Occipital lobe (tissue), 3 donors: ENCODE measurements at places on chromosomes 2 and 18.

GRCh38 chr2:150485871-150486538 lies 1.5 kb downstream of the RND3 start:
- peak; percentile 26 for DNase-seq

GRCh38 chr18:38923126-38923525 lies 1357.5 kb upstream of the CELF4 start:
- DNase-seq: no peak

- DNase-seq: no peak
These were observed 11.0 kb downstream of the EIF5B start for GRCh38 chr2:99348173-99348572.

DNA sequence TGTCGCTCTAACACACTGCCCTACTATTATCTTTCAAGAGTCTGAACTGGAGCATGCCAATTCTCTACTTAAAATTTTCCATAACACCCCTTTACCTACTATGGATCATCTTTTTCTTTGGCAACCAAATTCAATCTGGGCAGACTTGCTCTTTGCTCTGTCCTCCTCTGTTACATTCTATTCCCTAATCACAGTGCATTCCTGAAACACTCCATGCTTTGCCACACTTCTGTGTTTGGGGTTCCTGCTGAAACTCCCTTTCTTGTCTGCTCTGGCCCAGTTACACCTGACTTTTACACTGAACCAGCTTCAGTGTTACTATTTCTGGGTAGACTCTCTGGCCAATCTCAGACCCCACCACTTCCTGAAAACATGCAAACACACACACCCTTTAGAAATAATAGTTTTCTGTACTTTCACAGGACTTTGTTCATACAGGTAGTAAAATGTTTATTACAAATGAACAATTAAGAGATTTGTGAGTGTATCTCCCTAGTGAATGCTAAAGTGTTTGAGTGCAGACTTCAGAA lies 119.9 kb upstream of the DCC start:
- no peak for DNase-seq

GRCh38 chr2:156837635-156838370 lies 401.6 kb downstream of the GPD2 start:
- DNase-seq: no peak

DNA sequence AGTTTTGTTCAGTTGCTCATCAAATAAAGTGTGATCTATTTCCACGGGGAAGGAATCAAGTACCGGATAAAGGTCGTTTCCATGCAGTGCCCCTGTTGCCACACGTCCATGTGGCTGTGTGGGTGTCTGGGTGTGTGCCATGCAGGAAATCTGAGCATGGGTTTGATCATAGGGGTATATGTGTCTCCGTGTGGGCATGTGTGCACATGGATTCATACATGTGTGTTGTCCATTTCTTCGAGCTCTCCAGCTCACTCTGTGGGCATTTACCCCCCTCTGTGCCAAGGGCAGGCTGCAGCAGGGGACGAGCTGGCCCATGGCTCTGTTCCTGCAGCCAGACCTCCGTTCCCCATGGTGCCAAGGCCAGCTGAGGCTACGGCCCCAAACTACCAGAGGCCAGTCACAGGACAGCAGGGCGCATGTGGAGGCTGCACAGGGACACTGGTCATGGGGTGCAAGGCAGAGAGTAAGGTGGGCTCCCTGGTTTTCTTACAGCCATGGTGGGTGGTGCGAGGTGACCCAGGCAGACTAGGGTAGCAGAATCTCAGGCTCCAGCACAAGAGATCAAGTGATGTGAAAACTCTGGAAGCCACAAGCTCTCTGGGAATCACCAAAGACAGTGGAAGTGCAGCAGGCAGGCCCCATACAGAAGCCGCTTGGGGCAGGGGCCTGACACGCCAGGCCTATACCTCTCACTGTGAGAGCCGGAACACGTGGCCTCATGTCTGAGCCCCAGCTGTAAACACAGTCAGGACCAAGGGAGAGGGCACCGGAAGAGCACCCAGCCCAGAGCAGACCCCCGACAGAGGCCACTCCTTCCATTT lies 66.4 kb upstream of the RAB6C start:
- DNase-seq: no peak

- DNase-seq: no peak
These were observed 60.5 kb downstream of the NCAPH start for GRCh38 chr2:96396095-96396494.

- no peak for DNase-seq
These were observed 45.4 kb downstream of the SETBP1 start for GRCh38 chr18:44726059-44726421.

GRCh38 chr2:100747551-100747950 lies 72.4 kb upstream of the NPAS2 start:
- no peak for DNase-seq

- no peak for DNase-seq
These were observed 7.0 kb downstream of the NCKAP5 start for GRCh38 chr2:133561045-133561852.

- no peak for DNase-seq
These were observed 1.4 kb downstream of the ACTR1B start for GRCh38 chr2:97662386-97662894.

DNA sequence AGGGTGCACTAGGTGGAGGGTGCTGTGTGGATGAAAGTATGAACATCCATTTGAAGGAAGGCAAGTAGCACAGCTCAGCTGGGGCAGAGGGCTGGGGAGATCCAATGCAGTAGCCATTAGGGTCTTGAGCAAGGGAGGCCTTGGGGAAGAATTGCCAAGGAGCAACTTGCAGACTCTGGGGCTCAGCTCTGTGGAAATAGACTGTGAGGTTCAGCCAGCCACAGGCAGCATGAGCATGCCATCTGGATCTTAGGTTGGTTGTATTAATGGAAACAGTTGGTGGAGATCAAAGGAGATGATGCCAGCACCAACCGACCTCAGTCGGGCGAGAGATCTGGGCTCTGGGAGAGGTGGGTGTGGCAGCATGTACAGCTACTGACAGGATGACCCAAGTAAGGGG lies 5.6 kb downstream of the ZAP70 start:
- DNase-seq: no peak

GRCh38 chr2:230156782-230157699 lies 62.7 kb downstream of the SP110 start:
- DNase-seq: no peak

DNA sequence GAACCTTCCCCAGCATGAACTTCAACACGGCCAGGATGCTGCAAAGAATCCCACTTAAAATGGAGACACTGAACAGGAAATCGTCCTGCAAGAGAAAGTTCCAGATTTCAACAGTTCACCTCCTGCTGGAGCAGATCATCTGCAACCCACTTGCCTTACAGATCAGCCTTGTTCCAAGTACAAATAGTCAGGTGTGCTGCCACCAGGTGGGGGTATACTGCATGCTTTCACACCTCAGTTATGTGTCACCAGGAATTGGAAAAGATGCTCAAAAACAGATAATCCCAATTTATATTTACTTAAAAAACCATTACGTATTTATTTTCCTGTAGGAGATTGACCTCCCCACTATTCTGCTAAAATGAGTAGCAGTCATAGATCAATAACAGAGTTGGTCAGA lies 212.3 kb downstream of the MGAT5 start:
- DNase-seq: no peak

GRCh38 chr2:24508878-24509277 lies 17.8 kb downstream of the NCOA1 start:
- no peak for DNase-seq

DNA sequence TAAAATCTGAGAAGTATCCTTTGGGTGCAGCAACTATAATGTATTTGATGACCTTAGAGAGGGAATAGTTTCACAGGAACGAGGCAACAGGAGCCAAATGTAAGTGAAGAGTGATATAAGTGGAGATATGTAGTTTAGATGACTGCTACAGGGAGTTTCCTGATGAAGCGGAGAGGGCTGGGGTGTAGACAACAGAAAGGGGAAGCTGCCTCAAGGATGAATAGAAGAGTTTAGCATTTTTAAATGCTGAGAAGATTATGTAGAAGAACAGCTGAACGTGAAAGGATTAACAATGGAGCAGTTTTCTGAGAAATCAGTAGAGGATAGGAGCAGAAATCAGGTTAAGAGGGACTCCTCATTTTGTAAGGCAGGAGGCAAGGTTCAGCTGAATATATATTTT lies 133.3 kb downstream of the LCLAT1 start:
- no peak for DNase-seq

- no peak for DNase-seq
These were observed 130.3 kb upstream of the CTAGE1 start for GRCh38 chr18:22547807-22548561.

GRCh38 chr2:16201848-16202247 lies 261.5 kb downstream of the MYCN start:
- DNase-seq: no peak

DNA sequence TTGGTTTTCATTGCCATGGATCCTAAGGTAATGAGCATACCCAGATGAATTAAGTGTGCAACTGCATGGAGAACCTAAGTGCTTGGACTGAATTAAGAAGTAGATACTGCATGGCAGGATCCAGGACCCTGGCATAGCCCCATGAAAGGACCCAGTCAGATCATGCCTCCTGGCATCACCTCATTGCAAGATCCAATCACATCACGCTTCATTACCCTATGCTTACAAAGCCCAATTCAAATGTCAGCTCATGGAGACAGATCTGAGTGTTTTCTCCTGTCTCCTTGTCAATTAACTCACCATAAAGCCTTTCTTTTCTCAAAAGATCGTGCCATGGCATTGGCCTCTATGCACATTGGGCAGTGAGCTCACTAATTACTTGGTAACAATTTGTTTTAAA lies 519.8 kb upstream of the ZNF804A start:
- DNase-seq: no peak

DNA sequence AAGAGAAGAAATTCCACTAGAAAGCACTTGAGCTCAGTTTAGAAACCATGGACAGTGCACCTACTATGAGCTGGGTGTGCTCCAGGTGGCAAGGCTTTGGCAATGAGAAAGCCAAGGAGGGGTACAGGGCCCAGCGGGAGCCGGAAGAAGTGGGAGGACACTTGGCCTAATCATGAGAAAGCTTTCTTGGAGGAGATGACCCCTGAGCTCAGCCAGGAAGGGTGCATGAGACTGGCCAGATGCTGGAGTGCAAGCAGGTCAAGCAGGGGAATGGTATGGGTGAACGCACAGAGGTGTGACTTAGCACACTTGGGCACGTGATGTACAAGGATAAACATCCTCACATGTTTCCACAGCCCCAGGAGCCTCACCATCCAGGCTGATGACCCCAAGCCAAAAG lies 97.2 kb upstream of the GLI2 start:
- DNase-seq: no peak

GRCh38 chr18:68965817-68966216 lies 167.9 kb downstream of the CCDC102B start:
- DNase-seq: no peak

GRCh38 chr2:101608408-101609310 lies 88.8 kb upstream of the MAP4K4 start:
- DNase-seq: no peak

GRCh38 chr2:5364361-5364760 lies 327.8 kb upstream of the SOX11 start:
- no peak for DNase-seq

- no peak for DNase-seq
These were observed 311.4 kb downstream of the PTPRM start for GRCh38 chr18:7878265-7879211.

- DNase-seq: no peak
These were observed 113.5 kb upstream of the FZD5 start for GRCh38 chr2:207883002-207883780.

DNA sequence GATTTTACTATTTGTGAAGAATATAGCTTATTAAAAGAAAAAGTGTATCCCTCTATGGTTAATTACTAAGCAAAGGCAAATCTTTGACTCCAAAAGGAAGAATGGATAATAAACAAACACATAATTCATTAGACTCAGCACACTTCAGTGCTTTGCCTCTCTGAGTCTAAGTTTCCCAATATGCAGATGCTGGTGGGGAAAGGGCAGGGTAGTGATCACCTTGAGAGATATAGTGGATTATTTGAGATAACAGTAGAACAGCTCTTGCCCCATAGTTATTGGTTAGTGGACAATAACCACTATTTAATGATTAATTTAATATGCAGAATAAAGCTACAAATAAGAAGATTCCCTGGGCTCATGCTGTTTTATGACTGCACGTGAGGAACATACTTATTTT lies 98.2 kb upstream of the SLC8A1 start:
- DNase-seq: no peak

DNA sequence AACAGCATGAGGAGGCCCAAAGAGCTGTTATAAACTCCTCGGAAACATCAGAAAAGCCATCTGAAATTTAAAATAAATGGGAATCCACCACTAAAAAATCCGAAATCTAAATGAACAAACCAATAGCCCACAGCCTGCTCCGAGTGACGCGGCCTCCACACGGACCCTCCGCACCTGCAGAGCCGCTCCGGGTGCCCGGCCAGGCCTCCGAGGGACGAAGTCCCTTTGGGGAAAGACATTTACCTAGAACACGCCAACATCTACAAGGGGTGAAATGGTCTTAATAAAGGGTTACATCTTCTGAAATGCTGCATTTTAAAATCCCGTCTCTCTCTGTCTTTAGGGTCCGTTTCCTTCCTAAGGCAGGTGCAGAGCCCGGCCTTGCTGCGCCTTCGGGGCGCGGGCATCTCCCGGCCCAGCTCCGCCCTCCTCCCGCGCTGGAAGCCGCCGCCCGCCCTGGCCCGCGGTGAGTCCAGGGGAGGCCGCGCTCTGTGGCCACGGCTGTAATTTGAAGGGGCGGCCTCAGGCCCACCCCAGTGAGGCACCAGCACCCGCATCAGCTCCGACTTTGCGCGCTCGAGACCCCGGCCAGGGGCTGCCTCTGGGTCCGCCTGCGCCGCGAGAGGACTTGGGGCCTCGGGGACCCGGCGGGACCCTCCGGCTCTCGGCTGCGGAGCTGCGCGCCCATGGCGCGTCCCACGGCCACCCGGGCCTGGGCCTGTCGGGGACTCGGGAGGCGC lies 42.3 kb upstream of the CTDP1 start:
- no peak for DNase-seq

- no peak for DNase-seq
These were observed 214.6 kb downstream of the SETBP1 start for GRCh38 chr18:44895176-44895798.

DNA sequence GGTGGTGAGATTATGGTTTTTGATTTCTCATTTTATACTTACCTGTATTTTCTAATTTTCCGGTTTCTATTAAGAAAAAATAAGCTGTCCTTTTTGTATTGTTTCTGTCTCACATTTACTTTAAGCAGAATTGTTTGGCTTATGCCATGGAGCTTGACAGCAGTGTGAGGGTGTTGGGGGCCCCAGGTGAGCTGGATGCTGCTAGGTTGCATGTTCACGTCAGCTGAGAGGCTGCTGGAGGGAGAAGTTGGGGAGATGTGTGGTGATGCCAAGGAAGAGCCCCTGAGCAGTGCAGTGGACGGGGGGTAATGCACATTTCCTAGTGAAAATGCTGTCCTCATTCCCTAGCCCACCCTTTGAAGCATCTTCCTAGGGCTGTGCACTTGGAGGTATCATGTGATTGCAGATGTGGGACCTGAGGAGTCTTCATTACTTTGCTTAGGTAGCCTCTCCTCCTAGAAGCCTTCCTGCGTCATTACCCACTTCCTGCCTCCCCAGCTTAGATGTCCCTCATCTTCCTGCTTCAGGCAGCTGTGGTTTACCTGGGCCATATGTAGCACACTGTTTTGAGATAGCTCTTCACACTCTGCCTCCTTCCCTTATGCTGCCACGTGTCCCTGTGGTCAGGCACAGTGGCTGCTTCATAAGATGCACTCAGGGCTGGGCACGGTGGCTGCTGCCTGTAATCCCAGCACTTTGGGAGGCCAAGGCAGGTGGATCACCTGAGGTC lies 16.2 kb downstream of the ATG16L1 start:
- DNase-seq: no peak
